Motor neuron (in vitro differentiated cells): ENCODE measurements at places on chromosomes 6 and 20.

DNA sequence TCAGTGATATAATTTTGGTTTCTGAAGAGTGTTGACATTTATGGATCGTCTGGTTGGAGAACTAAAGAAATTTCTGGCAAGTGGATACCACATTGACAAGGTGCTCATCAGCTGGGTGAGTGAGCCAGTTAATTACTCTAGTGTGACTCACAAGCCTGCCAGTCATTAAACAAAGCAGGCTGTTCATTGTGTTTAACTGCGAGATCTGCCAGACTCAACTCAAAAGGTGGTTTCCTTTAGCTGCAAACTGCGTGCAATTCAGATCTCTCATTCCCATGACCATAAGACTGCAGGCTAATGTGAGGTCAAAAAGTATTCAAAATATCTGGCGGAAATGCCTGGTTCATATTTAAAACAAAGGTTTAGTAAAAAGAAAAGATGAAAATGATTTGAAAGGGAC lies 32.5 kb upstream of the IYD start:
- ATAC-seq, result peak; percentile 58

DNA sequence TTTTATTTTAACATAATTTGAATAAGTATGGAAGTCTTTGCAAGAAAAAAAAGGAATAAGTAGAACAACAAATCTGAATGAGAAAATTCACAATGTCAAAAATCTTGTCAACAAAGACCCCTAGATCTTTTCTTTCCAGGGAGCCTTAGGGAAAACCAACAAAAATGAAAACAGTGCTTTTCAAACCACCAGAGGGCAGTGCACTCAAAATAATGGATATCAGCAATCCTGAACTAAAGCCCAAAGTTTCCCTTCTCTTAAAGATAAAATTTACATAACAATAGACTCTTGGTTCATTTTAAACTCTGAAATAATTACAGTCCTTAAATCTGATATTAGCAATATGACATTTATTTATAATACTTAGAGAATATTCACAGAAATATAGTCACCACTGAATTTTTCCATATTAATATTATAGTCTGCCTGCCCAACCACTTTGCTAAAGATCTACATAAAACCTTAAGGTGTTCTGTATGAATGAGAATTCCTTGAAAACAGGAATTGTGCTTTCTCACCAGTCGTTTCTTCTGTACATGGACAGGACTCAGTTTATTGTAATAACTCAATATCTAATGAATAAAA lies 105.3 kb upstream of the BMP5 start:
- no peak for ATAC-seq

GRCh38 chr6:137390334-137390733 lies 103.9 kb downstream of the OLIG3 start:
- no peak for ATAC-seq

DNA sequence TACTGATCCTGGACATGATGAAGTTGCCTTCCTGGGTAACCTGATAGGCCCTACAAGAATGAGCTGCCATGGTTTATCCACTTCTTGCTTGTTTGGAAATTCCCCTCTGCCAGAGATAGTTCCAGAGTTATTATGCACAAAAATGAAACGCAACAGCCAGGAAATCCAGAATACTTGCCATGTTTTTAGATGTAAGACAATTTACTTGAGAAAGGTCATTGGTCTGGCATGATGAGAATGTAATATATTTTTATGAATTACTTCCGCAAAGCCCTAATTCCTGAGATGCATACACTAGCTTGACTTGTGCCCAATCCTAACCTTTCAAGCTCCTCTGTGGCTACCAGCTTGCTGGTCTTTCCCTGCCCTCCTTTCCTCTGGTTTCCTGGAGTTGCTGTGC lies 27.9 kb upstream of the NT5E start:
- ATAC-seq, result no peak

DNA sequence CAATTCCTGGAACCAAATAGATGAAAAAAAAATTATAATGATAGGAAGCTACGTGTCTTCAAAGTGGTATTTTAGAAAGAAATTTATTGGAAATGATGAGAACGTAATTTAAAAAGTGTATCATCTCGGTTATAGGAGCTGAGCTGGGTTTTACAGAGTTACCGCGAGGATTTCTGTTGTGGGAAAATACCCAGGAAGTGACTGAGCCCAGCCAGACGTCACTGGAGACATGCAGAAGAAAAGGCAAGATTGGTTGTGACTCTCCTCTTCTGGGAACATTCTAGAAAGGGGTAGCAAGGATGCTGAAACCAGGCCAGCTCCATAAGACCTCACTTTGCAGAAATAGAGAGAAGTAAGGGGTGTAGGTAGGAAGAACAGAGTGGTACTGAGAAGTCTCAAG lies 95.9 kb upstream of the ADGRF1 start:
- no peak for ATAC-seq

- no peak for ATAC-seq
Observed at GRCh38 chr20:5880326-5880725, 70.0 kb downstream of the TRMT6 start.
